Glutamatergic neuron (in vitro differentiated cells): ENCODE measurements at places on chromosomes 12 and 14.

DNA sequence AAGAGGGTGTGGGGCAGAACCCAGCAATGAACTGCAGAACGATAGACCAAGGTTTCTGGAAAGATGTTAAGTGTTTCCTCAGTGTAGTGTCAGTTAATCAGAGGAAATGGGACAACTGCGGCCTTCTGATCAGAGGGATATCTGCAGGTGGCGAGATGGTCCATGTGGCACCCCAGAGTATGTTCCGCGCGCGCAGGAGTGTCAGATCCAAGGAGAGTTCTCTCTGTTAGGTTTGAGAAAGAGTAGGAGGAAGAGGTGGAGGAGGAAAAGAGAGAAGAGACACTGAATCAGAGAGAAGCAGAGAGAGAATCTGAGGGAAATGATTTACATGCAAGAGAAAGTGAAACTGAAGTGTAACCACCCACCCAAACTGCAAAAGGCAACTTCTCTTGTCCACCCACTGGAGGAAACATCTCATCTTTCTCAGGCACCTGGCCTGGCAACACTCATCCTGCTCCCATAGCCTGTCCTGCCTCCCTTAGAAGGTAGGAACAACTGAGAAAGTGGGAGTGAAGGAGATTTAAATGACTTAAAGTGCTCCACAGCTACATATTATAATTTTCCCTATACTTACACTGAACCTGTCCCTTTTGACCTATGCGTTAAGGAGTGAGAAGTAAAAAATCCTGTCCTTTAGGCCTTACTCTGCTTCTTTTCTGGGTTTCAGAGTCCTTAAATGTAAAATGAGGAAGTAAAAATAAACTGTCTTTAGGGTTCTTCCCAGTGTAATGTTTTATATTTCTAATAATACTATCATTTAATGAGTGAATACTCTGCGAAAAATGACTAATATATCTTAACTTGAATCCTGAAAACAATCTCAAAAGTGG is 6.8 kb upstream of the TESPA1 start:
- no peak for DNase-seq

GRCh38 chr14:71371711-71372396 is 464.6 kb downstream of the PCNX1 start:
- DNase-seq: no peak

GRCh38 chr12:51911307-51911706 is 4.0 kb downstream of the ACVRL1 start:
- DNase-seq: no peak

DNA sequence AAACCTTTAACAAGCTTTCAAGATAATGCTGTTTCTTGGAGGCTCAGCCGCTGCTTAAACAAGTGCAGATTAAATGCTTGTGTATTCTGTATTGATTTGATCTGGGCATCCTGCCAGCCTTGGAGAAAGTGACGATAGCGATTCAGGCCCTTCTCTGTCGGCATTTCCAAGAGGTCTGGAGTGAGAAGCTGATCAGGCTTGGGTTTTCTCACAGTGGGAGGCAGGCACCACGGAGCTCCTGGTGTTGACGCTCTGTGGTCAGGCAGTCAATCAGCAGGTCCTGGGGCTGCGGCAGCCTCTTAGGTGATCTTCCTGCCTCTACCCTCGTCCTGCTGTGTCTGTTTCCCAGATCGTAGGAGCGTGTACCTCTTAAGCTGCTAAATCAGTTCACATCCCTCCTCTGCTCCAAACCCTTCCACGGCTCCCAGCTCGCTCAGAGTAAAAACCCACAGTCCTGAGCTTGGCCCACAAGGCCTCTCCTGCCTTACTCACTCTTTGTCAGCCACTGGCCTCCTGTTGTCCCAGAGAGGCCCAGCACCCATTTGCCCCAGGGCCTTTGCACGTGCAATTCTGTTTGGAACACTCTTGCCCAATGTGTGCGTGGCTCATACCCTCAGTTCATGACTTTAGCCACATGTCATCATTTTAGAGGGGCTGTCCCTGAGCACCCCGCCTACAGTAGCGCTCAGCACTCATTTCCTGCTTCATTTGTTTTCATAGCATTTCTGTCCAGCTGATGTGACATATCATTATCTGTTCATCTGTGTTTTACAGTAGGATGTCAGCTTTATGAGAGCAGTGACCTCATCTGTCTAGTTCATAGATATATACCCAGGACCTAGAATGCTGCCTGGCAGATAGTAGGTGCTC is 155.4 kb downstream of the AACS start:
- DNase-seq: no peak

GRCh38 chr12:115176741-115177400 is 492.9 kb upstream of the TBX3 start:
- no peak for DNase-seq

- DNase-seq: no peak
Observed at GRCh38 chr12:42444192-42444943, 118.4 kb downstream of the PPHLN1 start.

- DNase-seq: no peak
Observed at GRCh38 chr12:121295116-121295745, 1.3 kb downstream of the CAMKK2 start.

- DNase-seq: no peak
Observed at GRCh38 chr12:54562750-54563356, 13.5 kb downstream of the PDE1B start.

DNA sequence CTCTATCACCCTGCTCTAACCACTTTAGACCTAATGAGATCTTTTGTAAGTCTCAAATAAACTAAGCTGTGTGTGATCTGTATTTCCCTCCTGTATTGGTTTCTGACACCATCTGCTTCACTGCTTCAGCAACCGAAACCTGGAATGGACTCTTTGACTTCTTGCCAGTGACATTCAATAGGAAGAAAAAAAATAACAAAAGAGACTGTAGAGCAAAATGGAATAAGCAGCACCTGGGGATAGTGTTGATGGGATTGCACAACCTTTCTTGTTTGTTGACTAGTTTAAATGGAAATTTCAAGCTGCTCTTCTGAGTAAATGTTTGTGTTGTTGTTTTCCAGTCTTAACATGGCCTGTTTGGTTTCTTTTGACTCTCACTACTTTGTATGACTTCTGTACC is 888.6 kb upstream of the SEL1L start:
- DNase-seq: no peak

GRCh38 chr12:32091696-32092095 is 15.0 kb upstream of the BICD1 start:
- DNase-seq: no peak

DNA sequence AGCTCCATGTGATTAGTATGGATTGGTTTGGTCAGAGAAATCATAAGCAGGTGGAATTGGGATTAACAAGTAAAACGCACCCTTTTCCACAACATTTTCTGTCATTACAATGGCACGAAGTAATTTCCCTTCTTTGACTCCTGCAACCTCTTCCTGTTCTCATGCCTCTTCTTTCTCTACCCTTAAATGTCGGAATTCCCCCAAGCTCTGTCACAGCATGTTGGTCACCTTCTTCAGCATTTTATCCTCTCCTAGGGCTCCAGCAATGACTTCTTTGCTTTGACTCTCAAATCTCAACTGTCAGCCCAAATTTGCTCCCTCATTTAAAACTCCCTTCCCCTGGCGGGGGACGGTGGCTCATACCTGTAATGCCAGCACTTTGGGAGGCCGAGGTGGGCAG is 5.3 kb upstream of the GRIP1 start:
- no peak for DNase-seq

- no peak for DNase-seq
Observed at GRCh38 chr14:71532344-71532743, 399.9 kb upstream of the RGS6 start.

DNA sequence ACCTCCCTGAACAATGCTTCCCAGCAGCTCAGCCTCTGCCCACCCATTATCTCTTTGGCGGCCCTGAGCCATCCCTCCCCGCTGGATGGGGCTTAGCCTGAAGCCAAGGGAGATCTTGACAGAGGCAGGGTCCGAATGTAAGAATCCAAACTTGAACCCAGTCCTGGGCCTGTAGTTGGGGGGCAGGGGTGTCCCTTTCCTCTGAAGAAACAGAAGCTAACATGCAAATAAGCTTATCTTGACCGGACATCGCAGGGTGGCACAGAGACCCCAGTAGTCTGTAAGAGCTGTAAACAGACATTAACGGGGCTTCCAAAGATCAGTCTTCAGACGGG is 6.0 kb downstream of the DLK1 start:
- DNase-seq: no peak

GRCh38 chr12:28780096-28780495 is 369.0 kb upstream of the FAR2 start:
- no peak for DNase-seq

- DNase-seq: no peak
Observed at GRCh38 chr12:100105661-100106060, 37.0 kb downstream of the BLTP3B start.

DNA sequence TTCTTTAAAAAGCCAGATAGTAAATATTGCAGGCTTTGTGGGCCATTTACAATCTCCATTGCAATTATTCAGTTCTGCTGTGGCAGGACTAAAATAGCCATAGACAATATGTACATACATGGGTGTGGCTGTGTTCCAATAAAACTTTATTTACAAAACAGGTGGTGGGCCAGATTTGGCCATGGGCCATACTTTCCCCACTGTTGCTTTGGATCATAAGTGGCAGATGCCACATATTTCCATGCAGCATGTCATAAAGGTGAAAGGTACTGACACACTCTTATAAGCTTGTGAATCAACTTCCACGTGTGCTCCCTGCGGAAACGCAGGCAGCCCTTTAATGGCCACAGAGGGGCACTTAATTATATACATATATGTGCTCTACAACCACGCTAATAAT is 244.4 kb upstream of the FOXN3 start:
- DNase-seq: no peak

GRCh38 chr14:93220509-93220908 is 13.5 kb downstream of the UBR7 start:
- DNase-seq: no peak

DNA sequence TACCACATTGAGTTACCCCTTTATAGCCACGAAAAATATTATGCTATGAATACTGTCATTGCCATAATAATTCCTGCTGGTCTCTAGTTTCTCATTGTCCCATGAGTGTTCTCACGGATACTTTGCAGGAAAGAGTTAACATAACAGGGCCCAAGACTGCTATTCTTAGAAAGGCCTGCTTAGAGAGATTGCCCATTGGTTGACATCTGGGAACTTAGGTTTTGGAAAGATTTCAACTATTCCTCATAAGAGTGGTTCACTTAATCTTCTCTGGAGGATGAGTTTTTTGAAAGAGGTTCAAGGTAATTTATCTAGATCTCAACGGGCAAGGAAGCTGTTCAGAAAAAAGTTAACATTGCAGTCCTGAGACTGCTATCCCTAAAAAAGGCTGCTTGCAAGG is 18.4 kb upstream of the PRPF39 start:
- no peak for DNase-seq

GRCh38 chr14:45194964-45195363 is 58.0 kb downstream of the MIS18BP1 start:
- no peak for DNase-seq

GRCh38 chr12:54388237-54389133 is 4.0 kb upstream of the ZNF385A start:
- DNase-seq: no peak

GRCh38 chr14:72704502-72704901 is 189.4 kb downstream of the DPF3 start:
- no peak for DNase-seq

DNA sequence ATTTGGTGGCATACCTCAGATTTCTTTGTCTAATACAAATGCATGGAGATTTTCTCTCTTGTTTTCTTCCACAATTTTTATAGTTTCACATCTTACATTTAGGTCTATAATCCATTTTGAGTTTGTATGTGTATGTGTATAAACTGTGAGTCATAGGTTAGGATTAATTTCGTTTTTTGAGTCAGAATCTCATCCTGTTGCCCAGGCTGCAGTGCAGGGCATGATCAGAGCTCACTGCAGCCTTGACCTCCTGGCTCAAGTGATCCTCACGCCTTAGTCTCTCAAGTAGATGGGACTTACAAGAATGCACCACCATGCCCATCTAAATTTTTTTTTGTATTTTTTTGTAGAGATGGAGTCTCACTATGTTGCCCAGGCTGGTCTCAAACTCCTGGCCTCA is 71.6 kb downstream of the OTOGL start:
- no peak for DNase-seq

GRCh38 chr14:64845878-64846277 is 33.8 kb downstream of the SPTB start:
- DNase-seq: no peak

GRCh38 chr14:64293976-64294671 is at the start of gene ESR2:
Gene ESR2 (minus strand): TSS chr14:64294371. CDS start chr14:64282985, 11,386 bp downstream.
- peak; percentile 47 for DNase-seq

GRCh38 chr12:70831543-70831942 is 89.0 kb downstream of the PTPRR start:
- no peak for DNase-seq

DNA sequence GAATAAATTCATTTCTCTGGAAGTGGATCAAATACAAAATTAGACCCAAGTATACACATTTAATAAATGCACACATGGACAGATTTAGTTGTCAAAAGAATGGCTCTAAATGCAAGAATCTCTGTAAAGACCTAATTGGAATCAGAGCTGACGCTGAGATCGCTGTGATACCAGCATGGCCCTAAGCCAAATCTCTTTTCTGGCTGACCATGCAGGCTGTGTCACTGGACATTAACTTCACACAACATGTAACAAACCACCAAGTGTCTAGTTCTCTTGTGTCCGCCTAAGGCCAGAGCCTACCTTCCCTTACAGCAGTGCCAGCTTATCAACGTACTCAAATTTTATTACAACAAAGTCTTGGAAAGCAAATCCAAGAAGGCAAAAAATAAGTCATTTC is 127.5 kb downstream of the MED13L start:
- no peak for DNase-seq

- DNase-seq: no peak
Observed at GRCh38 chr12:89183985-89184435, 168.3 kb downstream of the DUSP6 start.

DNA sequence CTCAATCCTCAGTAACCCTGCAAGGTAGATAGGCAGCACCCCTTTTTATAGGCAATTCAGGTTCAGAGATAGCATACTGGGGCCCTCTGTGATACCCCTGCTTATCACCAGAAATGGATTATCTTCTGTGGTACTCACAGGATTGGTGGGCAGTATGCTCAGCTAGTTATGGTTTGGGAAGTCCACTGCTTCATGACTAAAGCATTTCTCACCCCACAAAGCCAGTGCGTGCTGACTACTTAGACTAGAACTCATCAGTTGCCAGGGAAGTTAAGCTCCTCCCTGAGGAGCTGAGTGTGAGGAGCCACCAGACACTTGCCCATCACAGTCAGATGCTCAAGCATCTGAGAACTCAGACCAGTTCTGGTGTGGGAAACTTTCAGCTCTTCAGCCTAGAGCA is 76.3 kb downstream of the SCAF11 start:
- DNase-seq: no peak

DNA sequence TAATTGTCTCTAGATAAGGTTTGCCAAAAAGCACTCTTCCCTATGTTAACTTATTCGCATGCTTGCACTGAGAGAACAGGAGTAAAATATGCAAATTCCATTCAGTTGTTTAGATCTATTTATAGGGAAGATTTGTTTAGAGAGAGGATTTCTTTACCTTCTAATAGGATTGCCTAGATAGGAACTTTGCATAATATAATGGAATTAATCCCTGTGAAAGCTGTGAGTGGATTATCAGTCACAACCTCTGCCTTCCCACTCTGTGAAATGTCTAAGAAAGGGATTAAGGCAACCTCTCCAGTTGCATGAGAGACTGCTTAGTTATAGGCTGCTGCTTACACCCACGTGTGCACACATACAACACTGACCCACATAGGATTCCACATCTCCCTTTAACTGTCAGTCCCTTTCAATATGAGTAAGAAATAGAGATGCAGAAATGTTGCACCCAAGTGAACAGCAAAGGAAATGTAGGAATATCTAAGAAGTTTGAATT is 83.2 kb downstream of the ALG10B start:
- DNase-seq: no peak

- peak; percentile 72 for DNase-seq
Observed at GRCh38 chr12:119989731-119990381, 820 bp downstream of the BICDL1 start.
